ENCODE measurements at places on chromosomes 3 and 15.

DNA sequence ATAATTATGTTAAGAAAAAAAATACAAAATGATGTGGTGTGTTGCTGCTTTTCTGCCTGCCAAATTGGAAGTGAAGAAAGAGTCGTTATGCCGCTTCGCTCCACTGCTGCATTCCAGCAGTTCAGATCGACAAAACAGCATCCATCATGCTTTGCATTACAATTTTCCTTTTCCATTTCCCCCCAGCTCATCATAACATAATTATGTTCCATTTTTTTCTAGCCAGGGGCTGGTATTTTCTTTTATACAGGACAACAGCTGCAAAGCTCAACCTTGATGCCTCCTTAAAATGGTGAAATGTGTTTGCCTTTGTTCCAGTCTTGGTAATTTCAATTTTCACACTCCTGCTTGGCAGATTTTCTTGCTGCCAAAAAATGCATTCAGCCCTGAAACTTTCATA is 44.9 kb upstream of the KBTBD12 start:
- DNase-seq = no peak

- no peak for DNase-seq
Observed at GRCh38 chr3:183870563-183870962, 14.1 kb downstream of the PARL start.

DNA sequence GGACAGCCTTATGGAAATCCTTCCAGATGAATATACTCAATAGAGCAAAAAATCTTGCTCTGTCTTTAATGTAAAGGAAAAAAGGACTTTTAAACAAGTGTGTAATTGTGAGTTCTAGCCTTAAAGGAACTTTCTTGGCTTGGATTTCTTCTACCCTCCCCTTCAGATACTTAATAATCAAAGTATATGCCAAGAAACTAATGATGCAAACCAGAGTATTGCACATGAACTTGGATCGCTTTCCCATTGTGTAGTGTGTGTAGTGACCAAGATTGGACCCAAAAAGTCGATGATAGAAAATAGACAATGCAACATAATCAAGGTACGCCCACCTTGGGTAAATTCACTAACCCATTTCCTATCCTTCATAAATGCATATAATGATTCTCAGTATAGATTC is 123.8 kb downstream of the TIGIT start:
- DNase-seq = no peak

DNA sequence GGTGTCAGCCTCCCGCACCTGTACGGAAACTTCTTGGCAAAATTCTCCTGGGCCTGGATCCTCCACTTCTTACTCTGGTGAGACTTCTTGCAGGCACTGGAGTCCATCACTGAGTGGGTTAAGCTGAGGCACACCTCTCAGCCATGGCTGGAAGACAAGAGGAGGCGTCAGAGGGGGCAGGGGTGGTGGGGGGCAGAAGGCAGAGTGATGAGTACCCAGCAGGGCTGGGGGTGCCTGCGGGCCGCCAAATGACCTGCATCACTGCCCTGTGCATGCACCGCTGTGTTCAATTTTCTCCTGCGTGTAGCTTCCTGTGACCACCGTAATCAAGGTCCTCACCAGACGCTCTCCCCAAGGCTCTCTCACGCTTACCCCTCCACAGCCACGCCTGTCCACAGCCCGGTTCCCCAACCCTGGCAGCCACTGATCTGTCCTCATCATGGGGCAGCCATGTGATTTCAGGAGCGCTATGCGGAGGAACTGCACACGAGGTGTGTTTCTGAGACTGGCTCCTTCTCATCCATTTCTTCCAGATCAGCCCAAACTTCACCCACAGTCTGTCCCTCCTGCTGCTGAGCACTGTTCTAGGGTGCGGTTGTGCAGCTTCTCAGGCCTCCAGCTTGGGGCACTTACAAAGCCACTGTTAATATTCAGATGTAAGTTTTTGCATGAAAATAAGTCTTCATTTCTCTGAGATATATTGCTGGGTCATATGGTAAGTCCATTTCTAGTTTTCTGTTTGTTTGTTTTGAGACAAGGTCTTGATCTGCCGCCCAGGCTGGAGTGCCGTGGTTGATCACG is 5.2 kb downstream of the C3orf22 start:
- no peak for DNase-seq

DNA sequence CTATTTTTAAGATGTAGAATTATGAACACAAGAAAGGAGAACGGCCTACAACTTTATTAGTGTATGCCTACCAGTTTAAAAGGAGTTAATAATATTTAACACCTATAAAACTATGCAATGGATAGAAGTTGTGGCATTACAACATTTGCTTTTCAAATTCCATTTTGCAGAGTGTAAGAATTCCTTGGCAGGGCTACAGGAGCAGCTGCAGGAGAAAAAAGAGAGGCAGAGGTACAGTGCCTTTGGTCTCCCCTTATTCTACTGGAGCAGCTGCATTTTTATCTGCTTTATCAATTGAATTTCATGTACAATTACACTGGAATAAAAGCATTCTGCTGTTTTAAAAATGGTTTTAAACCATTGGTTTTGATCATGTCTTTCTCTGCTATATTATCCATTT is 145.7 kb upstream of the KCNH8 start:
- DNase-seq = no peak

DNA sequence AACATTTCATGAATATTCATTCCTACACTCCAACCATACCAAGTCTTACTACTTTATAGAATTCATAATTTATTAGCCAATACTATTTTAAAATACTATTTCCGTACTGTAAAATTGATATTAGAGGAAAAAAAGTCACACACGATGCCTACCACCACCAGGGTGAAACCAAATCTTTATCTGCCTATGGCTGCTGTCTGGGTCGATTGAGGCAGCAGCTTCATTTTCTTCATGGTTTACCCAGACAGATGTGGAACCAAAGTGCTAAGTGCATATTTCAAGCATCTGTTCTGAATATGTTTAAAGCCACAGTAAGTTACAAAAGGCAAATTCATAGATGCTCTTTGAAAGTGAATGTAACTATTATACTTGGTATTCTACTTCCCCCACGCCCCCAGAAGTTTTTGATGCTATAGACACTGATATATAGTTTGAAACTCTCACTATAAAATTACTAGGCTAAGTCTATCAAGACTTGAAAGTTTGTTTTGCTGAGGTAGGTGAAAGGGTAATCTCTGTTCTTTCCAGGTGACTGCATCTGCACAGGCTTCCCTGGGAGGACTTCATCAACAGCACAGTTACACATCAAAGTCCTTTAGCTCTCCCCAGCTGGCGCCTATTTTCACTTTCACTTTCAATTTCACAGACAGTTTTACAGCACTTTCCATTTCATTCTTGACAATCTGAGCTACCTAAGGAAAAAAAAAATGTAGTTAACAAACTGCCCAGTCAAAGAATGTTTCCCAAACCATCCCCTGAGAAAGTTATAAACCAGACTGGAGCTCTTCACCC is 113.9 kb downstream of the POLQ start:
- DNase-seq = peak; percentile 11

- DNase-seq = no peak
Observed at GRCh38 chr3:312911-313310, 116.3 kb downstream of the CHL1 start.

- DNase-seq = no peak
Observed at GRCh38 chr15:48803877-48804276, 7.0 kb downstream of the CEP152 start.

DNA sequence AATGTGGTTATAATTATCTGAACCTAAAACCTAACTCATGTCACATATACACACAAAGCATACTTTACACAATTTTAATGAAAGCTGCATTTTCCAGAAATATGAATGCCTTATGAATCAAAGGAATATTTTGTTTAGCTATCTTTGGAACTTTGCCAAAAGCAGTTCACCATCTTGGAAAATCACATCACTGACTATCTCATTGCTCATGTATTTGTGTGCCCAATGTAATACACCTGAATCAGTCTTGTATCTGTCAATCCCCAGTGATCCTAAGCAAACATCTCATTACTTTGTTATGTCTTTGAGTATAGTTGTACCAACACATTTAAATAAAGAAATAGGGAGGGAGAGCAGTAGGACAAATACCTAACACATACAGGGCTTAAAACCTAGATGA is 15.6 kb upstream of the CD47 start:
- DNase-seq = no peak

DNA sequence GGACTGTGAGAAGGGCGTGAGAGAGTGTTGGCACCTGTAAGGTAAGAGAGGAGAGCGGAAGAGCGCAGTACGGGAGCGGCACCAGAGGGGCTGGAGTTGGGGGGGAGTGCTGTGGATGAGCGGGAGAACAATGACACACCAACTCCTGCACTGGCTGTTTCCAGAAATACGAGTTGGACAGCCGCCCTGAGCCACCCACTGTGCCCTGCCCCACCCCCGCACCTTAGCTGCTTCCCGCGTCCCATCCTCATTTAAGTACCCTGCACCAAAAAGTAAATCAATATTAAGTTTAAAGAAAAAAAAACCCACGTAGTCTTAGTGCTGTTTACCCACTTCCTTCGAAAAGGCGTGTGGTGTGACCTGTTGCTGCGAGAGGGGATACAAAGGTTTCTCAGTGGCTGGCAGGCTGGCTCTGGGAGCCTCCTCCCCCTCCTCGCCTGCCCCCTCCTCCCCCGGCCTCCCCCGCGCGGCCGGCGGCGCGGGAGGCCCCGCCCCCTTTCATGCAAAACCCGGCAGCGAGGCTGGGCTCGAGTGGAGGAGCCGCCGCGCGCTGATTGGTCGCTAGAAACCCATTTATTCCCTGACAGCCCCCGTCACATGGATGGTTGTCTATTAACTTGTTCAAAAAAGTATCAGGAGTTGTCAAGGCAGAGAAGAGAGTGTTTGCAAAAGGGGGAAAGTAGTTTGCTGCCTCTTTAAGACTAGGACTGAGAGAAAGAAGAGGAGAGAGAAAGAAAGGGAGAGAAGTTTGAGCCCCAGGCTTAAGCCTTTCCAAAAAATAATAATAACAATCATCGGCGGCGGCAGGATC is at the start of gene SOX2:
SOX2 (plus strand) TSS at position 601 of the 811 bp plus-strand sequence. CDS start 436 bp downstream, outside the sequence.
- no peak for DNase-seq

DNA sequence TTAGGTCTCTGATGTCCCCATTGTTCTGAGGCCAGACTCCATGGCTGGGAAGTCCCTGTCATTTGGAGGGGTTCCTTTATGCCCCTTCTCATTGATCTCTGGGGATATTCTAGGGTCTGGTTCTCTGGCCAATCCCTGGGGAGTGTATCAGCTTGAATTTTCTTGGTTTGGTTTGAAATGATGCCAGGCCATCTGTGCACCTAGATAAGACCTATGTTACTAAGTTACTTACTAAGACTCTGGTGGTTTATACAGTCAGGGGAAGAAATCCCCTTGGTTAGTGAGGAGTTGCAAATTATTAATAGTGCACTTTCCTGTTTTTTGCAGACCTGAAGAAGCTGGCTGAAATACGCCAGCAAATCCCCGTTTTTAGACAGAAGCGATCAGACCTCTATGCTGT is 20.3 kb downstream of the NIT2 start:
- DNase-seq = no peak

DNA sequence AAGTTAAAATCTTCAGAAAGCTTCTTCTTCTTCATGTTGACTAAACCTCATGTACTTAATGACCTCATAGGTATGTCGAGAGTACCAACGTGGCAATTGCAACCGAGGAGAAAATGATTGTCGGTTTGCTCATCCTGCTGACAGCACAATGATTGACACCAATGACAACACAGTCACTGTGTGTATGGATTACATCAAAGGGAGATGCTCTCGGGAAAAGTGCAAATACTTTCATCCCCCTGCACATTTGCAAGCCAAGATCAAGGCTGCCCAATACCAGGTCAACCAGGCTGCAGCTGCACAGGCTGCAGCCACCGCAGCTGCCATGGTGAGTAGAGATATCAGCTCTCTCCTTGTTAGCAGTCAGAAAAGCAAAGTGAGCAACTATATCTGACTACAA is 176.5 kb downstream of the MBNL1 start:
- no peak for DNase-seq

DNA sequence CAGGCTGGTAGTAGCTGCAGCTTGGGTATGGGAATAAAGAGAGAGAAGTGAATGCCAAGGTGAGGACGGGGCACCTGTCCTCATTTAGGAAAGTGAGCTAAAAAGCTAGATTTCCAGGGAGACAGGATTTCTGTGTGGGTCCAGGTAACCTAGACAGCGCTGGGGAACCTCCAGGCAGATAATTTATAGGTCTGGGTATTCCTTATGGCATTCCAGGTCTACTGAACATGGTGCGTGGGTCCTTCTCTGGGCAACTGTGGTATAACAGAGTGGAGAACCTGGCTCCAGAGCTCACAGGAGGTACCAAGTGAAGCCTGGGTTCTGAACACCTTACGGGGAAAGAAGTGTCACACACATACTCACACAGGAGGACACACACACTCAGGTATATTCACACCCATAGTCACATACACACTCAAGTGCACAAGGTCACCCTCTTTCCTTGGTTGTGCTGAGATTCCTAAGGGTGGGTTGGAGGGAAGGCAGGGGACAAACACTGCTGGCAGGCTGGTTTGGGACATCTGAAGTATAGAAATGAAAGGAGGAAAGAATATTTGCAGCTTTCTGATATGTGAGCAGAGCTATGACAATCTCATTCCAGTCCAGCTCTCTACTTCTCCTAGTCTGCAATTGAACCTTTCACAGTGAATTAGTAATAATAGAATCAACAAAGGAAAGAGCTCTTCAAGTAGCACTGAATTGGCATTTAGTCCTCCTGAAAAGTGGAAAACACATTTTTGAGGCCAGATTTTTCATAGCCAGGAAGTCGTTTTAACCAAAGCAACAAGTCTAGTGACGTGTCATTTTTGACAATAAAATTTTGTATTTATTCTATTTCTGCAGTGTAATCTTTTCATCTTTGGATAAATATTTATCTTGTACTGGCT is 37.4 kb upstream of the ITGA11 start:
- no peak for DNase-seq

DNA sequence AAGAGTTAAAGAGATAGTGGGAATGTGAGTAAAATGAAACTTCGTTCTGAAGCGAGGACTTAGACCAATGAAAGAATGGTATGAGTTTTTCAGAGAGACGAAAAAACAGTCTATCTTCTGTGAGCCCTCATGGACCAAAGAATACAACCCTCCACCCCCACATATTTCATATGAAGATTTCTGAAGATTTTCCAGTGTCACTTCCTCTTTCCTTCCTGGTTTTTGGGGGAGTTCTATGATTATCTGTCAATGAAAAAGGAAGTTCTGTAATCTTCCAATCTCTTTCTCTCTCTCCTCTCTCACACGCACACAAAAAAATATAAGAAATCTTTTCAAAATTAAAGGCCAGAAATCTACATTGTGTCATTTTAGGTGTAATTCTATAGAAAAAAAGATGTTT is 27.7 kb downstream of the CMSS1 start:
- no peak for DNase-seq

Measured in retinal pigment epithelial cell (primary cell).